Anterior cingulate cortex (tissue), 58 donors: ENCODE measurements at places on chromosomes 13 and 19.

GRCh38 chr13:24194447-24194846 is 33.9 kb downstream of the SPATA13 start:
- no peak for DNase-seq

DNA sequence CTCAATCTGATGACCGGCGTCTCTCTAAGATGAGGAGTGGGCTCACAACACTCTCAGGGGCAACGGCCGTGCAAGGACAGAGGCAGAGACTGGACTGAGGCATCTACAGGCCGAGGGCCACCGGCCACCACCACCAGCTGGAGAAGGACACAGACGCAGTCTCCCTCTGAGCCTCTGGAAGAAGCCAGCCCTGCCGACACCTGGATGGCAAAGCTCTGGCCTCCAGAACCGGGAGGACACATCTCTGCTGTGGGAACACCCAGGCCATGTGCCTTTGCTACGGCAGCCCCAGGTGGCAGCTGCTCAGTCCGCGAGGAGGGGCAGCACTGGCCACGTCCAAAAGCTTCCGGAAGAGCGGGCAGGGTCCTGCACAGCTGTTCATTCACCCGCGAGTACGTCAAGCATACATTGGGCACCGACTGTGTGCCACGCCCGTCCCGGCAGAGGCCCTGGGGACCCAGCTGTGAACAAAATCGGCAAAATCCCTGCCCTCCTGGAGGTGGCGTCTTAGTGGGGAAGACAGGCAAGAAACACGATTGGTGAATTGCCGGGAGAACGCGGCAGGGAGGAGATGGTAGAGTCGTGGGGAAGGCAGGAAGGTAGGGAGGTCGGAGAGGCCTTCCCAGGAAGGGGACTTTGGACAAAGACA is 17.1 kb downstream of the C2CD4C start:
- no peak for DNase-seq

DNA sequence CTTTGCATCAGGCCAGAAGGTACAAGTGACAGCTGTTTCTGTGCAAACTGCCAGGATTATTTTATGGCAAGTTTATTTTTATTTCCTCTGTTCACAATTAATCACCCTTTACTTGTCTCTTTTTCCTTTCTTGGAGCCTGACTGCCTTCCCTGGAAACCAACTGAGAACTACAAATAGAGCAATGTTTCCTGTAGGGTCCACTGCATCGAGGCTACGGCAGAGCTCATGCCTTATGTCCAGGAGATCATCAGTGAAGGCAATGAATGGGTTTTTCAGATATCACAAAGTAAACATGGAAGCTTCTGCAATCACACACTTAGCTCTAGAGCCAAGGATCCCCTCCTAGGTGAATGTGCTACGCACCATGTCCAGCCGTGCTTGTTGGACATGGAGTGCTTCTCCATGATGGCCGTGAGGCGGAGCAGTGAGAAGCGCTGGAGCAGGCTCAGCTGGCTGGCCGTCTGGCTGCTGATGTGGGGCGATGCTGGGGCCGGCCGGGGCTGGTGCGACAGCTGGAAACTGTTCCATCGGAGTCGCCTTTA is 110.9 kb downstream of the KL start:
- no peak for DNase-seq

- no peak for DNase-seq
Measured at GRCh38 chr19:36962346-36962745, 46.2 kb downstream of the ZNF568 start.

GRCh38 chr19:52336117-52336790 is at the start of gene ZNF610:
Gene ZNF610, plus strand, starts transcription at chr19:52336243. Its CDS starts 12,930 bp downstream, at chr19:52349173.
- DNase-seq: peak; percentile 68

- peak; percentile 84 for DNase-seq
Measured at GRCh38 chr19:9309974-9310446, 372 bp upstream of the ZNF699 start.

GRCh38 chr13:108827646-108828045 is 198.2 kb downstream of the MYO16 start:
- no peak for DNase-seq

- DNase-seq: peak; percentile 16
Measured at GRCh38 chr13:44331912-44332851, 41.4 kb upstream of the SERP2 start.

DNA sequence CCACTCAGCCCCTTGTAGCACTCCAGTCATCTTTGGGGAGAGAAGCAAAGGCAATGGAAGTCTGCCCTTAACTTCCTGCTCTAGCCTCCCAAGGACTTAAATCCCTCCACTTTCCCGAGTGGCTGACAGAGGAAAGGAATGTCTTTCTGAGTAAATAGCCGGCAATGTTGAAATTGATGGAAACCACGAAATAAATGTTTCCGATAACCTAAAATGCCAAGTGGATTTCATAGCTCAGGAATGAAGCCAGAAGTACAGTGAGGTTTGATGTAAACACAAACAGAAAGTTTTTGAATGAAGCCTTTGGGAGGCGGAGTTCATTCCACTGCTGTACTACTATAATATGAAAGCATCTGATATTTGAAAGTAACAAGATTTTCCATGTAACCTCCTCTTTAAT is 14.0 kb upstream of the TBC1D4 start:
- DNase-seq: no peak

DNA sequence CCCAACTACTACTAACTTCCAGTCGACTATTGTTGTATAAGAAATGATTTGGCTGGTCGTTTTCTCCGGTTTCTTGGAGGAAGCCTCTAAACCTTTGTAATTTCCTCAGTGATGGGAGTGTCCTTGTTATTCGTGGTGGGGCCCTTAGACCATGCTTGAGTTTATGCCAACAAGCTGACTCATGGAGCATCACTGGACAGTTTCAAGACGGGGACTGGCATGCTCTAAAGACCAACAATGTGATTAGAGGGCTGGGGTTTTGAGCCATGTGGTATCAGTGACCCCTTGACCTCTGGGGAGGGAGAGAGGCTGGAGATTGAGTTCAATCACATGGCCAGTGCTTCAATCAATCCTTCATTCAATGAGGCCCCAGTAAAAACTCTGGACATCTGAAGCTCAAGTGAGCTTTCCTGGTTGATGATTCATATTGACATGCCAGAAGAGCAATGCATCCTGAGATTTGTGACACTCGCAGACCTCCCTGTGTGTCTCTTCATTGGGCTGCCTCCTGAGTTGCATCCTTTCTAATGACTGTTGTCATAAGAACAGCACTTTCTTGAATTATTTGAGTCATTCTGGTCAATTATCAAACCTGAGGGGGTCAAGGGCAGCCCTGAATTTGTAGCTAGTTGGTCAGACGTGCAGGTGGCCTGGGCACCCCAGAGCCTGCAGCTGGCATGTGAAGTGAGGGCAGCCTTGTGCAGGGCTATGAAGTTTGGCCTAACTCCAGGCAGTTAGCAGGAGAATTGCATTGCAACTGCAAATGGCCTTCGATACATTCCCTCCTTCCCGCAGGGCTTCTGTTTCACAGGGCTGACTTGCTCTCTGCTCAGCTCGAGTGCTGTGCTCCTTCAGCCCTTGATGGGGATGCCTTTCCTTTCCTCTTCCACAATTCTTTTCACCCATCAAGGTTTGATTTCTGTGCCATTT is 246.5 kb downstream of the FGF9 start:
- no peak for DNase-seq

- DNase-seq: no peak
Measured at GRCh38 chr13:111659219-111659775, 338.9 kb downstream of the TEX29 start.

- DNase-seq: no peak
Measured at GRCh38 chr19:4620675-4621074, 18.6 kb upstream of the TNFAIP8L1 start.

GRCh38 chr13:38662362-38662761 is 24.5 kb upstream of the FREM2 start:
- no peak for DNase-seq

- DNase-seq: no peak
Measured at GRCh38 chr13:41835871-41836270, 125.0 kb downstream of the VWA8 start.

DNA sequence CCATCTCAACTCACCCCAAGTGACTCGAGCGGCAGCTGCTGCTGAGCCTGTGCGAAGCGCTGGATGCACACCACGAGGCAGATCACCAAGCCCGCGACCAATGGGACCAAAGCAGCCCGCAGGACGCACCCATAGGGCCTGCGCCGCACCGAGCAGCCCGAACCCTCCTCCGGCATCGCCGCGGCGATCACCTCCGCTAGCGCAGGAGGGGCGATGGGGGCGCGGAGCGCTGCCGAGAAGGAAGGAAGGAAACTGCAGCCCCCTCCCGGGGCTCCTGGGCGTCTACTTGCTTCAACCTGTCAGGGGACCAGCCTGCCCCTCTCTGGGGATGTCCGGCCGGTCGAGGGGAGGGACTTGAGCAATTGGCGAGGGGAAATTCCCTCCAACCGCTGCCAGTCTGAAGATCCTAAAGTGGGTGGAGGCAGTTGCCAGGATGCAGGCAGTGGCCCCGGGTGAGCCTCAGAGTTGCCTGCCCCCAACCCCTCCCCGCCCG is at the start of gene CD70:
Gene CD70 (minus strand): TSS at position 324 of the 493 bp plus-strand sequence. CDS start 148 bp downstream, at position 176.
- DNase-seq: no peak

- DNase-seq: no peak
Measured at GRCh38 chr13:105573136-105573535, 962.3 kb downstream of the EFNB2 start.

DNA sequence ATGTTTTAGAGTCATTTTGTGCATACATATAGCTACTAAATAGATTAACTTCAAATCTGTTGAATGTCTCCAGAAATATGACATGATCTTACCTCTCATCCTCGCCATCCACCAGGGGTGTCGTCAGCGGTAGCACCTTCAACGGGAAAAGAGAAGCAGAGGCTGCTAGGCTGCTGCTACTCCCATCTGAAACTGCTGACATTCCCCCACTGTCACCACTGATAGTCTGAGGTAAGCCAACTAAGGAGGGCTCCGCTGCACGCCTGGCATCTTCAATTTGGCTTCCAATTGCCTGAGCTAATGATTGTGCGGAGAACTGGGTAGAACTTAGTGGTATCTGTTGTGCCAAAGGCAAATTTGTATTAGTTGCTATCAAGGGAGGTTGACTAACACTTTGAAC is 3.1 kb downstream of the TSC22D1 start:
- no peak for DNase-seq

DNA sequence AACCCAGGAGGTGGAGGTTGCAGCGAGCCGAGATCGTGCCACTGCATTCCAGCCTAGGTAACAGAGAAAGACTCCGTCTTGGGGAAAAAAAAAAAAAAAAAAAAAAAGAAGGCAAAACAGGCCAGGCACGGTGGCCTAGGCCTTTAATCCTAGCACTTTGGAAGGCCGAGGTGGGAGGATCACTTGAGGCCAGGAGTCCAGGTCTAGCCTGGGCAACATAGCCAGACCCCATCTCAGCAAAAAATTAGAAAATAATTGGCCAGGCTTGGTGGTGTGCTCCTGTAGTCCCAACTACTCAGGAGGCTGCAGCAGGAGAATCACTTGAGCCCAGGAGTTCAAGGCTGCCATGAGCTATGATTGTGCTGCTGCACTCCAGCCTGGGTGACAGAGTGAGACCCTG is 43.4 kb downstream of the CRTC1 start:
- no peak for DNase-seq

DNA sequence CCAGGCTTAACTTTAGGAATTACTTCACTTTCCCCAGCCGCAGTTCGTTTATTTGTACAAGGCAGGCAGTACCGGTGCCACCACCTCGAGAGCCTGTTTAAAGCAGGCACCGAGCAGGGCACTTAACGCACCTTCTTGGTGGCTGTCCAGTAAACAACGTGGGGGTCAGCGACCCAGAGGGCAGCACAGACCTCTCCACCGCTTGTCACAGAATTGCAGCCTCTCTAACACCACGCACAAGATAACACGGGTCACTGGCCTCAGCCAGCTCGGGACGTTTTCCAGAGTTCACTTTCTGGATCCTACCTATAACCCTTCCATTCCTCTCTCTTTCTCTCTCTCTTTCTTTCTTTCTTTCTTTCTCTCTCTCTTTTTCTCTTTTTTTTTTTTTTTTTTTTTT is 16.8 kb upstream of the ELAVL1 start:
- DNase-seq: no peak

DNA sequence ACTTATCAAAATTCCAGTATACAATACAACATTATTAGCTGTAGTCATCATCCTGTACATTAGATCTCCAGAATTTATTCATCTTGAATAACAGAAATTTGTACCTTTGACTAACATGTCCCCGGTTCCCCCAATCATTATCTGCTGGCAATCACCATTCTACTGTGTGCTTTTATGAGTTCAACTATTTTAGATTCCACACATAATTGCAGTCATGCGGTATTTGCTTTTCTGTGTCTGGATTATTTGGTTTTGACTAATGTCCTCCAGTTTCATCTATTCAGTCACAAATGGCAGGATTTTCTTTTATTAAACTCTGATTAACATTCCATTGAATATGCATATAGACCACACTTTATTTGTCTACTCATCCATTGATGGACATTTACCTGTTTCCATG is 530.7 kb upstream of the SLITRK1 start:
- DNase-seq: no peak

DNA sequence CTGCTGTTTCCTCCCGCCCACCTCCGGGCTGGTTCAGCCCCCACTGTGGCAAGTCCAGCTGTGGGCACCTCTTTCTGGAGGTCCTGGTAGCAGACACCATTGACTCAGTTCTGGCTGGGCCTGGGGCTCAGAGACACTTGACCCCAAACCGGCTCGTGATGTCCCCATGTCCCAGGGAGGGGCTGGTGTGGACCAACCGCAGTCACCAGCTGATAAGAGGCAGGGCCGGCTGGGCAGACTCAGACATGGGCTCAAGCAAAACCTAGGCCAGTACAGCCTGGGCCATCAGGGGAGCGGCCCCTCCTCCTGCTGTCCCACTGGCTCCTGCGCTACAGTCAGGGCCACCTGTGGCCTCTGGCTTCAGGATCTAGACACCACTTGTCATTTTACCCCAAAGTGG is 19.8 kb upstream of the TMEM160 start:
- no peak for DNase-seq

- DNase-seq: no peak
Measured at GRCh38 chr13:20980899-20981298, 78.4 kb upstream of the XPO4 start.

DNA sequence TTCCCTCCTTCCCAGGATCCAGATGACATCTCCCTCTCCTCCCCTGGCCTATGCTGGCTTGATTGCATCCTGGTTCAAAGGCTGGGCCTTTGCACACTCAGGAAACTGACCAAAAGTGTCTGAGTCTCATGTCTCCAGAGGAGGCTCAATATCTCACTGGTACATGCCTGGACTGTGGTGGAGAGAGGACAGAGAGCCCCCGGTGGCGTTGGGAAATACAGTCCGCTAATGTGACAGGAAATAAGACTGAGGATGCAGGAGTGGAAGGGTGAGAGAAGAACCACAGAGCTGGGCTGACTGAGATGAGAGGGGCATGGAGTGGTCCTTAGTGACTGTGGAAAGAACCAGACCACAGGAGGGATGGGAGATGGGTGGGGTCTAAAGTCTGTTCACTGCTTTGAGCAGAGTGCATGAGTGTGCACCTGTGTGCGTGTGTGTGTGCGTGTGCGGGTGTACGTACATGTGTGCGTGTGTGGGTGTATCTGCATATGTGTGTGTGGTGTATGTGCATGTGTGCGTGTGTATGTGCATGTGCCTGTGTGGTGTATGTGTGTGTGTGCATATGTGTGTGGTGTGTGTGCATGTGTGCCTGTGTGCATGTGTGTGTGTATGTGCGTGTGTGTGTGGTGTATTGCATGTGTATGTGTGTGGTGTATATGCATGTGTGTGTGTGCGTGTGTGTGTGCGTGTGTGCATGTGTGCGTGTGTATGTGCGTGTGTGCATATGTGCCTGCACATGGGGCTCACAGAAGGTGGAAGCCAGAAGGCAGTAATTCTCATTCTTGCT is 1.9 kb downstream of the SIGLEC5 start:
- no peak for DNase-seq
